ENCODE measurements at places on chromosomes 13 and 19. TPM values are rescaled to one million over a fixed set of nuclear protein-coding genes. Genes with fewer than 3 reads are reported as not detected.

GRCh38 chr19:3984584-3984907, 717 bp downstream of the EEF2 start:
- H3K4me3 ChIP-seq, result peak overlapping the region; percentile 99
- peaks cover 8% of the 10 kb centered on the region for H3K4me1 ChIP-seq
- peaks cover 32% of the 10 kb centered on the region for H3K36me3 ChIP-seq

DNA sequence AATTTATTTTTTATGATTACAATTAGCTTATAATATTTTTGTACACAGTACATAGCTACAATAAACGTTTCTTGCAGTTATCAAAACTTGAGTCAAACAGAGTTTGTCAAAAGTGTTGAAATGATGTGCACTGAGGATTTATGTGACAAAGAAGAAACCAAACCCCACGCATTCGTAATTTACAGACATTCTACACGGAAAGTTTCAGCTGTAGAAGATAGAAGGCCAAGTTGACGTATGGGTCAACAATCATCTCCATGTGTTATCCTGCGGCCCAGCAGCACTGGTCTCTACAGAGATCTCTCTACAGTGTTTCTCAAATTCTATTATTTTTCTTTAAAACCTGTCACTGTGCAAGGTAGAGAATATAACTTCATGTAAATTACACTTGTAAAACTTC, 1507.6 kb downstream of the PCDH9 start:
- H3K36me3 ChIP-seq, result no peaks in the 10 kb centered on the region
- H3K4me1 ChIP-seq, result no peaks in the 10 kb centered on the region
- H3K27me3 ChIP-seq, result no peaks in the 10 kb centered on the region
- DNase-seq, result no peak
- H3K4me3 ChIP-seq, result no peak overlapping the region
- H3K27ac ChIP-seq, result no peak overlapping the region

- no peak overlapping the region for H3K27ac ChIP-seq
- no peak overlapping the region for H3K4me3 ChIP-seq
- H3K4me1 ChIP-seq, result no peaks in the 10 kb centered on the region
- H3K36me3 ChIP-seq, result no peaks in the 10 kb centered on the region
- DNase-seq, result no peak
These were observed 3.2 kb downstream of the ATP4B start for GRCh38 chr13:113654591-113655345.

DNA sequence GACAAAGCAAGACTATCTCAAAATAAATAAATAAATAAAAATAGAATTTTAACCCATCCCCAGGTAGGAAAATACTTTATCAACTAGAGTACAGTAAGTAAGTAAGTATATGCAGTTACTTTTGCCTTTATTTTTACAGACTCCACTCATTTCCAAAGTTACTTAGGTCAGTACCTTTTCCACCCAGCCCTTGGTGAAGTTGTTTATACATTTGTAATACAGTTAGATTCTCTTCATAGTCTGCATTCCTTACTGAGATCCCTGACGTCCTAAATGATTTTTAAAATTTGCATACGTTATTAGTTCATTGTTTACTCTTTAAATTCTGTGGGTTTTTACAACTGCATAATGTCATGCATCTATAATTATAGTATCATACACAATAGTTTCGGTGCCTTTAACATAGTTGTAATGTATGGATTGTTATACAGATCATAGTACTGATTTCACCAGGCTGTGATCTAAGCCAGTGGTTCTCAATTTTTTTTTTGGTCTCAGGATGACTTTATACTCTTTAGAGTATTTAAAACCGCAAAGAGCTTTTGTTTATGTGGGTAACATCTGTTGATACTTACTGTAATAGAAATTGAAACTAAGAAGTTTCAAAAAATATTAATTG, 10.4 kb downstream of the SETDB2 start:
- no peak for DNase-seq
- H3K27ac ChIP-seq, result no peak overlapping the region
- H3K4me1 ChIP-seq, result no peaks in the 10 kb centered on the region

DNA sequence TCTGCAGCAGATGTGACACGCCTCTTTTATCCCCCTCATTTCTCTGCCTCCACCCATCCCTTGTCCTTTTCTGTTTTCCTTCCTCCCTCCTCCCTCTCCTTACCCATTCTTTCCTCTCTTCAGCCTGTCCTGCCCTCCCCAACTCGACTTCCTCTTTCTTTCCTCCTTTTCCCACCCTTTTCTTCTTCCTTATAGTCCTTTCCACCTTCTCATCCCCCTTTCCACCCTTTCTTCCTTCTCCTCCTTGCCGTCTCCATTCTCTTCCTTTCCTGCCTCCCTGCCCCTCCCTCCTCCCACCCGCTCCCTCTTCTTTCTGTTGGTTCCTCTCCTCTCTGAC, 688 bp upstream of the ZNF71 start:
- no peaks in the 10 kb centered on the region for H3K36me3 ChIP-seq
- DNase-seq, result no peak
- H3K4me3 ChIP-seq, result peak overlapping the region; percentile 88
- H3K4me1 ChIP-seq, result no peaks in the 10 kb centered on the region

- no peaks in the 10 kb centered on the region for H3K36me3 ChIP-seq
- DNase-seq, result no peak
- no peak overlapping the region for H3K27ac ChIP-seq
- H3K27me3 ChIP-seq, result peaks cover 18% of the 10 kb centered on the region
- peaks cover 34% of the 10 kb centered on the region for H3K4me1 ChIP-seq
These were observed 3.2 kb downstream of the CCNP start for GRCh38 chr19:40223135-40223822.

DNA sequence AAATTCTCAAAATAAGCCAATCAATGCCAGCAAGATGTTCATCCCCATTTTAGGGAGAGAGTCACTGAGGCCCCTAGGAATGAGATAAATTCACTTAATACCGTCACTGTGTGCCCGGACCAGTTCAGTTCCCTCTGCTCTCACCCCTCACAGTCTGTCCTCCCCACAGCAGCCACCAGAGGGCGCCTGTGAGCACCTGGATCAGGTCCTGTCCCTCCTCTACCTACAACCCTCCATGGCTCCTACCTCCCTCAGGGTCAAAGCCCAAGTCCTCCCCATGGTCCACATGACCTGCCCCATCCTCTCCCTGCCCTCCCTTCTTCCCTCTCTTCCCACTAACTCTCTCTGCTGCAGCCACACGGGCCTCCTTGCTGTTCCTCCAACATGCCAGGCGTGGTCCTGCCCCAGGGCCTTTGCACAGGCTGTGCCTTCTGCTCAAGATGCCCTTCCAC, 42.0 kb upstream of the NFIC start:
- no peaks in the 10 kb centered on the region for H3K36me3 ChIP-seq
- no peaks in the 10 kb centered on the region for H3K4me1 ChIP-seq
- no peak overlapping the region for H3K4me3 ChIP-seq
- no peak overlapping the region for H3K27ac ChIP-seq

GRCh38 chr19:42189133-42189532, 28.3 kb downstream of the DEDD2 start:
- H3K27ac ChIP-seq, result no peak overlapping the region
- DNase-seq, result no peak
- no peaks in the 10 kb centered on the region for H3K36me3 ChIP-seq
- H3K27me3 ChIP-seq, result no peaks in the 10 kb centered on the region

GRCh38 chr13:23288995-23289394, 108.2 kb downstream of the SGCG start:
- no peaks in the 10 kb centered on the region for H3K4me1 ChIP-seq
- no peak overlapping the region for H3K27ac ChIP-seq
- no peaks in the 10 kb centered on the region for H3K36me3 ChIP-seq
- H3K4me3 ChIP-seq, result no peak overlapping the region

- H3K4me3 ChIP-seq, result no peak overlapping the region
- peaks cover 10% of the 10 kb centered on the region for H3K4me1 ChIP-seq
- no peaks in the 10 kb centered on the region for H3K36me3 ChIP-seq
- H3K27me3 ChIP-seq, result no peaks in the 10 kb centered on the region
- H3K27ac ChIP-seq, result no peak overlapping the region
- DNase-seq, result no peak
These were observed 364 bp downstream of the CKM start for GRCh38 chr19:45322311-45322710.

Gene OR2Z1
- total RNA-seq, result not detected

Gene ZNF546
- total RNA-seq, result 68.4 TPM

Gene LRG1
- 0.08 TPM for total RNA-seq

Gene PDX1
- 3.4 TPM for total RNA-seq

Measured in Panc1 (cell line).